GM03348 (cell line): ENCODE measurements at places on chromosomes 1 and 21.

- DNase-seq, result no peak
These were observed 67.2 kb downstream of the ATP5PO start for GRCh38 chr21:33848249-33848953.

DNA sequence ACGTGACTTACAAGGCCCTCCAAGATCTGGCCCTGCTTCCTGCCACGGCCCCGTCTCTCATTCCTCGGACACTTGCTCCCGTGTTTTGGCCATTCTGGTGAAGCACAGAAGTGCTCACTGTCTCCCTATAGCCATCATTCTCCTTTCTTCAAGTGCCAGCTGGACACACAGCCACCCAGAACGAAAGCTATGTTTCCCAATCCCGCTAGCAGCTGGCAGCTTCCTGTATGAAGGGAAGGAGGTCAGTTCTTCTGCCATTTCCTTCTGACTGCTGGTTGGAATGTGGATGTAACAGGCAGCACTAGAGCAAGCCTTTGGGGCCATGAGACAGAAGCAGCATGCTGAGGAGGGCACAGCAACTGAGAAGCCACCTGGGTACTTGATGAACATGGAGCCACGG is 82.8 kb downstream of the TGFBR3 start:
- no peak for DNase-seq

- peak; percentile 44 for DNase-seq
These were observed 8.5 kb downstream of the EDN2 start for GRCh38 chr1:41475859-41476567.

DNA sequence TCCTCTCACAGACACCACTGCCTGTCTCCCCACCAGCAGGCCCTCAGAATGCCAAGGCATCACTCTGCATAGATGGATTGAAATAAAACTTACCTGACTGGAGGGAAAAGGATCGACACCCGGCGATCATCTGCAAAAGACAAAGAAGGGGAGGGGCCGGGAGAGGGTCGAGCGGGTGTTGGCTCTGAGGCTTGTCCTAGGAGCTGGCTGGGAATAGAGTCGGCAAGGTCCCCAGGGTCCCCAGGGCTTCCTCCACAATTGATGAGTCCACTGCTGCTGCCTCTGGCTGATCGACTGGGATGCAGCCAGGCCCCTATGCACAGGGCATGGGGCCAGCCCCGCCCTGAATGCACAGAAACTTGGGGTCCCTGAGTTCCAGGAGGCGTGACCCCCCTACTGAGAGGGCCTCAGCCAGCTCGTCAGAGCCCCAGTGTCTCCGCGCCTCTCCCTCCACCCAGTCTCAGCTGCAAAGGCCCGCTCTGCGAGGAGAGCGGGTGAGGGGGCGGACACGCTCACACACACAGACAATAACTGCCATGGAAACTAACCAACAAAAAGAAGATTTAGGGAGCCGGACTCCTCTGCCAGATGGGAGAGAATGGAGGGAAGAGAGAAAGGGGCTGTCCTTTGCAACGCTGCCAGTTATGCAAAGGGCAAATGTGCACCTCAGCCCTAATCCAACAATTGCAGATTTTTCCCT is at the start of gene KLHDC8A:
TSS of gene KLHDC8A (minus strand) at position 483 of the 700 bp plus-strand sequence. CDS start 13,318 bp downstream, outside the sequence.
- no peak for DNase-seq

DNA sequence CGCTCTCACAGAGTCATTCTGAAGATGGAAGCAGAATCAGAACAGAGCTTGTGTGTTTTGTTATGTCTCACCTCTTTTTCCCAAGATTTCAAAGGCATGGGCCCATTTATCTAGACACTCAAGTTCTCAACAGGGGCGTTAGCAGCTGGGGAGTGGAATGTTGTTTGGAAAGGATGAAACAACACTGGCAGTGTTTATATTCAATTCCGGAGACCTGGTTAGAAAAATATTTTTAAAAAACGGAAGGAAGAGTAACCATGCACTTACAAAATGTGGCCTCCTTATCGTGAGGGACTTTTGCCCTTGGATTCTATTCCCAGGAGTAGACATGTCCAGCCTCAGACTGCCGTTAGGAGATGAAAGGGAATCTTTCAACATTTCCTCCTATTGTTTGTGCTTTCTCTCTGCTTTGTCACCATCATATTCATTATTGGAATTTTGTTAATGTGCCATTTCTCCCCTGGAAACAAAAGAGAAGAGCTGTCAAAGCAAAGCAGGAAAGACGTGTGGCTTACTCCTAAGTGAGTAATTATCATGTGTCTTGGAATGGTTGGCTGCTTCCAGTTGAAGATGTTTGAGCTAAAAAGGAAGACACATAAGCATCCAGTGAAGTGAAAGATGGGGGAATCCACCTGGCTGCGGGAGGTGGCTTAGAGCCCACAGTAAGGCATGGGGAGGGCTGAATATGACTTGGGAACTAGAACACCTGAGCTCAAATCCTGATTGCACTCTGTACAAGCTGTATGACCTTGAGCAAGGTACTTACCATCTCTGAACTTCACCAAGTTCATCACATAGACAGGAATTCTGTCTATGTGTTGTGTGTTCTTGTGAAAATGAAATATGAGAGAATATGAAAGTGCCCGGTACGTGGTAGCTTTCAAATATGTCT is 71.7 kb upstream of the JUN start:
- no peak for DNase-seq

DNA sequence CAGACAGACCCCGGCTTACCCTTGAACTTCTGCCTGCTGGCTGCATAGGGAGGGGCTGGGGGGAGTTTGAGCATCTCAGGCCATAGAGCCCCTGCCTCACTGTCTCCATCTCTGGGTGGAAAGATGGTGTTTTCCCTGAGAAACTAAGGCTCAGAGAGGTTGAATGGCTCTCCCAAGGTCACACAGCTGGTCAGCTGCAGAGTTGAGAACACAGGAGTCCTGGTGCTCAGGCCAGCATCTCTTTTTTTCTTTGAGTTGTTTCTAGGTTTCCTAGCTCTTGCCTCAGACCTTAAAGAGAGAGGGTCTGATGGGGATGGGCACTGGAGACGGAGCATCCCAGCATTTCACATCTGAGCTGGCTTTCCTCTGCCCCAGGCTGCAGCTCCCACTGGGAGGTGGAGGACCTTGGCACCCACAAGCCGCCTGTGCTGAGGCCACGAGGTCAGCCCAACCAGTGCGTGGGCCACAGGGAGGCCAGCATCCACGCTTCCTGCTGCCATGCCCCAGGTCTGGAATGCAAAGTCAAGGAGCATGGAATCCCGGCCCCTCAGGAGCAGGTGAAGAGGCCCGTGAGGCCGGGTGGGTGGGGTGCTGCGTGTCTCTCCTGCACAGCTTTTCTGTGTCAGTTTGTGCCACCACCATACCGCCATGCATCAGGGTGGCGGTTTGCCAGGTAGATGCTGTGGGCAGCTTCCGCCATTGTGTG is 21.8 kb downstream of the PCSK9 start:
- DNase-seq, result no peak
